ENCODE measurements at places on chromosomes 7 and 10.

DNA sequence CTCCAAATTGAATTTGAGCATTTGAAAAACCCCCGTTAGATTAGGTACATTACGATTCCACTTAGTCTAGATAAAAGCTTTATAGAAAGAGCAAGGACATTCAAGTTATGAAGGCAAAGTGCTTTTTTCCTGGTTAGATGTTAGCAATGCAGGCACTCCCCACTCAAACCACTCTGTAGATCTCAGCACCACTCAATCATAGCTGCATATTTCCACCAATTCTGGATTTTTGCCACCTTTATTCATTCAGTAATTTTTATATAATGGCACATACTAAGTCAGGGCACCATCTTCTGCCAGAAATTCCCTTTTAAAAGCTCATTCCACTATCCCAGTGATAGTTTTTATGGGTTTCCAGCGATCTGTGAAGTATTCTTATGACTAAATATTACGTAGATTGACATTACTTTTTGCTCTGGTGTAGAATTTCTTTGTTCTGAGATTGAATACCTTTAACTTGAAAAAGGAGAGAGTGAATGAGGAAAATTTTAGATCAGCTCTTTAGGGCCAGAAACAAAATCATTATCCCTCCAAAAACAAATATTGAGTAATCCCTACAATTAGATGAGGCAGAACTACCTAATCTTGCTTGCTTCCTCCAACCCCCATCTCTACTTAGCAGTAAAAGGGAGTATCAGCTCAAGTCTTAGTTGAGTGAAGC, 51.6 kb downstream of the RNLS start:
- DNase-seq = no peak

DNA sequence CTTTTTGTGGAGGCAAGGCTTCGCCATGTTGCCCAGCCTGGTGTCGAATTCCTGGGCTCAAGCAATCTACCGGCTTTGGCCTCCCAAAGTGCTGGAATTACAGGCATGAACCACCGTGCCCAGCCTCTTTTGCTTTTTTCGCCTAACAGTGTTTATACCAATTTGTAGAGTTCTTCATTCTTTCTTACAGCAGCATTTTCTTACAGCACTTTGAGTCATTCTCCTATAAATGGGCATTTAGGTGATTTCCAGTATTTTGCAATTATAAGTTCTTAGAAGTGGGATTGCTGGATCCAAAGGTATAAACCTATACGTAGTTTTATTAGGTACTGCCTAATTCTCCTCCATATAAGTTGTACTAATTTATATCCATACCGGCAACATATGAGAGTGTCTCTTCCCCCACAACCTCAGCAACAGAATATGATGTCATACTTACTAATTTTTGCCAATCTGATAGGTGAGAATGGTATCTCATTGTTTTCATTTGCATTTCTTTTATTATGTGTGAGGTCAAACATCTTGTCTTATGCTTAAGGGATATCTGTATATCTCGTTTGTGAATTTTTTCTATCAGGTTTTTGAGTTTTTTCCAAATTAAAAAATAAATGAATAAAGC, 39.1 kb downstream of the SUFU start:
- DNase-seq = no peak

DNA sequence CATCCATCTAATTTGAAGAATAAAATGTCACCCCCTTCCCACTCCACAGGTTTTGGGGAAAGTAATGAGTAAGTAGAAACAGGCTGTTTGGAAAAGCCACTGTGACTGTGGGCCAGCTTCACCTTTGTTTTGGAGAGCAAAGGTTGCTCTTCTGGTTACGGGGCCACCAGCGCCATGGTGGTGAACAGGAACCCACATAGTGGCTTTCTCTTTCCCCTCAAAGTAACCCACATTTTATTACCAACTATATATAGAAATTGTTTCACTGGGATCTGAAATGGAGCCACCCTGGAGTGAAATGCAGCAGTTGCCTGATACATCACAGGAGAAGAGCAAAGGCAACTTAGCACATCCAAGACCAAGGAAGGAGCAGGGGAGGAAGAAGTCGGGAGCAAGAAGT, 112.3 kb upstream of the EFCAB10 start:
- DNase-seq = no peak

GRCh38 chr7:149736478-149737360, 36.7 kb downstream of the ZNF467 start:
- DNase-seq = no peak

- DNase-seq = no peak
These were observed 84.6 kb upstream of the GHITM start for GRCh38 chr10:84054743-84055142.

- peak; percentile 88 for DNase-seq
These were observed 8.9 kb upstream of the EXOC6 start for GRCh38 chr10:92839191-92840085.

GRCh38 chr10:10797513-10797912, 220.2 kb upstream of the CELF2 start:
- DNase-seq = no peak

DNA sequence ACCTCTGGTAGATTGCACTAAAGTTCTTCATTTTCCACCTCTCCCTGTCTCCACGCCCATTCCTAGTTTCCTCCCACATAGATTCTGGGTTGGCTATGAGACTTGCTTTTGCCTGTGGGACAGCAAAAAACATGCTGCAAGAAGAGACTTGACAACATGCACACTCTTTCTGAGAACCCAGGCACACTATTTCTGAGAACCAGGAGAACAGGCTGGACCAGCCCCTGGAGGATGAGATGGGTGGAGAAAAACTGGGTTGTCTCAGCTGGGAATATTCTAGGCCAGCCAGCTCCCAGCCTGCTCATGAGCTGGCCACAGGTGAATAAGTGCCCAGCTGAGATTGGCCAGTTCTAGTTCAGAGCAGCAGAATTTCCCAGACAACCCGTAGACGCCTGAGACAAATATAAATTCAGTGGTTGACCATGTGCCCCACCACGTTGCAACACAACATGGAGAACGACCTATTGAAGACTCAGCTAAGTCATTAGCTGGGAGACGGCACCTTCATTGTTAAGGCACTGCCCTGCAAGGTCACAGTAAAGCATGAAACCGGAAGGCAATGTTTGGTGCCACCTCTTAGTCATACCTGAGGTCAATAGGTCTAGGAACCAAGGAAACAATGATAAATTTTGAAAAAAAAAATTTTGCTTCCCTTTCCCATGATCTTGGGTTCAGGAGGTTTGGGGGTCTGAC, 92.7 kb upstream of the AKR1E2 start:
- DNase-seq = no peak

DNA sequence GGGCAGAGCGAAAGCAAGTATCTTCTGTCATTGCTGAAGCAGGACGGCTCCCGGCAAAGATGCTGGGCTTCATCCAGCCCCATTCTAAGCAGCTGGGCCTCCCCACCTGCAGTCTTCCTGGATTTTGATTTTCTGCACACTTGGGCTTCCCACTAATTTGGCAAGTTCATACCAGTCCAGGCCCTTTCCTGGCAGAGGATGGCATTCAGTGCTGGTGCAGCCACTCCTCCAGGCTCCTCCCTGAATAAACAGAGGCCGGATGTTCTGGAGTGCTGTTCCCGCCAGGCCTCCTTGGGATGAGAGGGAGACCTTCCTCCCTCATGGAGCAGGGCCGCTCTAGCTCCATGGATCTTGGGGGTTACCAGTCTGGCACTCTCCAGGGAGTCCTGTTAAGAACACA, 3.4 kb downstream of the BAG3 start:
- DNase-seq = no peak

GRCh38 chr10:87036623-87037022, 16.5 kb downstream of the FAM25A start:
- no peak for DNase-seq

- DNase-seq = no peak
These were observed 7.3 kb downstream of the SLC25A13 start for GRCh38 chr7:96314402-96315124.

DNA sequence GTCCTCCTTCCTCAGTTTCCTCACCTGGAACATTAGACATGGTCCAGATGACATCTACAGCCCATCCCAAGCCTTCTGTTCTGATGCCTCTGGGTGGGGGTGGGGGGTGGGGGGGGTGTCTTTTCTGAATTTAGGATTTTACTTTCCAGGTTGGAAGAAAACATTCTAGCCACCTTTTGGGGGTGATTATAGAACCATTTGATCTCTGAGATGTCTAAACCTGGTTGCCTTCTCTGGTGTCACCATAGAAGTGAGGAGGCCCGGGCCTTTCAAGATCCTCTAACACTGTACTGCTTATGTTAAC, 411.0 kb upstream of the ZMIZ1 start:
- no peak for DNase-seq

Data from posterior vena cava (tissue), 2 donors.